ENCODE measurements at places on chromosomes 2 and 18. TPM values are rescaled to one million over a fixed set of nuclear protein-coding genes. Genes with fewer than 3 reads are reported as not detected.

DNA sequence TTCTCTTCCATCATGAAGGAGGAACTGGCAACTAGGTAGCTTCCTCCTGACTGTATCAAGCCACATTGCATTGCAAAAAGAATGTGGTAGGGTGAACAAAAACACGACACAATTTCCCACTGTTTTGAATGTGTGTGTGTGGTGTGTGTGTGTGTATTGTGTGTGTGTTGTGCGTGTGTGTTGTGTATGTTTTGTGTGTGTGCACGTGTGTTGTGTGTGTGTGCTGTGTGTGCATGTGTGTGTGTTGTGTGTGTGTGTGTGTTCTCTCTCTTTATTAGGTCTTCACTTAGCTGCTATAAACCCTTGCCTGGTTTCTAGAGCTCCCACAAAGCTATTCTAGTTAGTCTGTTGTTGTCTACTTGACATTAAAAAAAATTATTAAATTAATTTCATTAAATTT is 550.0 kb upstream of the GYPC start:
- no peak for DNase-seq

GRCh38 chr2:152835674-152836073 is 117.3 kb downstream of the ARL6IP6 start:
- DNase-seq = no peak

DNA sequence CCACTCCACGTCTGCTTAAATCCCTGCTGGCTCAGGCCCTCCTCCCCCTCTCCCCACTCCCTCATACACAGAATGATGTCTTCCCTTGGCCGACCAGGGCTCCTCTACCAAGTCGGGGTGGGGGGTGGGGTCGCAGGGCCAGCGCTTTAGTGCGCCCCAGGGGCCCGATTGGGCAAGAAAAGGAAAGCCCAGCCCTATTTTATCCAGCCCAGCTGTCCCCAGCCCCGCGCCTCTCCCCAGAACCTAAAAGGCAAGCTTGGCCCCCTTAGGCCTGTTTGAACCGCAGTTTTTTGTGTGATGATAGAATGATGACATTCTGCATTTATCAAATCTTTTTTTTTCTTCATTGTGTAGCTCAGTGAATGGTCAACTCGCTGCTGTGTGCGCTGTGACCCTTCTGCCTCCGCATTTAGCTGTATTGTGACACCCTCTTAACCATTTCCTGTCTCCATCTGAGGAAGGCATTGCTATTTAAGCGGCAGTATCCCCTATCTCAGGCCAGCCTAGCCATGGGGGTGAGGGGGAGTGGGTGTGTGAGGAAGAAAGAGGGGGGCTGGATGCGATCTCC is 231.4 kb downstream of the HAUS1 start:
- DNase-seq = no peak

- no peak for DNase-seq
Measured at GRCh38 chr2:3857576-3857975, 154.2 kb downstream of the DCDC2C start.

DNA sequence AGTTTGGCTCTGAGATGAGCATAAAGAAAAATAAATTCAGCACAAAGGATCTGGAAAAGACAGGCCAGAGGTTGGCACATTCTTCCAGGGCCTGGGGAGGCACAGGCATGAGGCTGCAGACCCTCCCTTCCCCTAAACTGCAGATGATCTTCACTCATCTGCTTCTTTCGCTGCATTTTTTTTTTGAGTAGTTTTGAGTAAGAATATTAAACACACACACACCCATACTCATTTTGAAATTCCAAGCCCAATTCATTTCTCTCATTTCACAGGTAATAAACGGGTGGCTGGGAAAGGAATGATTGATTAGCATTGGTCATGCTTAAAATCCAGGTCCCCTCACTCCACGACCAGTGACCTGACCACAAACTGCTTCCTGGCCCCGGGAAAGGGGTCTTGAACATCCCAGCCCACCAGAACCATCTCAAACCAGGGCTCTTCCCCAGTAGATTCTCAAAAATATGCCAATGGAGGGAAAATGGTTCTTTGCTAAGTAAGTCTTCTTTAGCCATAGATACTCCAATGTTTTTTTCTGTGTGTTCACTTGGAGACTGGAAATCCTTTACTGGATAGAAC is 219.6 kb downstream of the ANAPC1 start:
- DNase-seq = no peak

DNA sequence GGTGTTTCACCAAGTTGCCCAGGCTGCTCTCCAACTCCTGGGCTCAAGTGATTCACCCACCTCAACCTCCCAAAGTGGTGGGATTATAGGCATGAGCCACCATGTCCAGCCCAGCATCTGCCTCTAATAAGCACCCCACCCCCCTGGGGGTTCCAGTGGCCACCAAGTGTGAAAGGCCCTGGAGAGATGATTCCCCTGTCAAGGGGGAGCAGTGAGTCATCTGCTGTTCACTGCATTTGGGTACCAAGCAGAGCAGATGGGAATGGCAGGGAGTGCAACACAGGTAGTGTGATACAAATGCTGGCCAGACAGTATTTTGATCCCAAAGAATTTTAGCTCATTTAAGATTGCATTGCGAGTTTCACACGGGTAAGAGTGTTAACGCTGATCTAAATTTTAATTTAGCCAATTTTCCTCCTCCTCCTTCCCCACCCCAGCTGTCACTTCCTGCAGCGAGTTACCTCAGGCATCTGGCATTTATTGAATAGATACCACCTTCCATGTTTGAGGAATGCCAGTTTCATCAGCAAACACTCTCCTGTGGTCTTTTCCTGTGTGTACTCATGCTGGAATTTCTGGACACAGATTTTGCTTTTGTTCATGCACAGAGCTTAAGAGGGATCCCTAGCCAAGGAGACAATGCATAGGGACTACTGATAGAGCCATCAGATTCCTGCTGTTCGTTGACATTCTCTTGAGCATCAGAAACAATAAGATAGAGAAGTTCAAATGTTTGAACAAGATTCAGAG is 32.4 kb upstream of the NCK2 start:
- DNase-seq = peak; percentile 5

DNA sequence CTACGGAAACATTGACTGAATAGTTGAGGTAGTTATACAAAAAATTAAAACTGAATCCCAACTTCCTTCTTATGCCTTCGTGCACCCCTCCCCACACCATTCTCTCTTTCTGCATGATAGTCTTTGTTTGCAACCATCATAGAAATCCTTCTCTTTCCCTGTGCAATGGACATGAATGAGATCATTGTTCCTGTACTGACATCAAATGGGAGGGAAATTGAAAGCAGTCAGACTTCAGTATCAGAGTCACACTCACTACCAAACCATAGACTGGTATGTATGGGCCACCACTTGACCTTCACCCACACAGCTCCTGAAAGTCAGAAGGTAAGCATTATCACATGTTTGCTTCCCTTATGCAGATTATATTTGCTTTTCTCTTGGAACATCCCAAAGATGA is 782.8 kb downstream of the BCL11A start:
- DNase-seq = no peak

DNA sequence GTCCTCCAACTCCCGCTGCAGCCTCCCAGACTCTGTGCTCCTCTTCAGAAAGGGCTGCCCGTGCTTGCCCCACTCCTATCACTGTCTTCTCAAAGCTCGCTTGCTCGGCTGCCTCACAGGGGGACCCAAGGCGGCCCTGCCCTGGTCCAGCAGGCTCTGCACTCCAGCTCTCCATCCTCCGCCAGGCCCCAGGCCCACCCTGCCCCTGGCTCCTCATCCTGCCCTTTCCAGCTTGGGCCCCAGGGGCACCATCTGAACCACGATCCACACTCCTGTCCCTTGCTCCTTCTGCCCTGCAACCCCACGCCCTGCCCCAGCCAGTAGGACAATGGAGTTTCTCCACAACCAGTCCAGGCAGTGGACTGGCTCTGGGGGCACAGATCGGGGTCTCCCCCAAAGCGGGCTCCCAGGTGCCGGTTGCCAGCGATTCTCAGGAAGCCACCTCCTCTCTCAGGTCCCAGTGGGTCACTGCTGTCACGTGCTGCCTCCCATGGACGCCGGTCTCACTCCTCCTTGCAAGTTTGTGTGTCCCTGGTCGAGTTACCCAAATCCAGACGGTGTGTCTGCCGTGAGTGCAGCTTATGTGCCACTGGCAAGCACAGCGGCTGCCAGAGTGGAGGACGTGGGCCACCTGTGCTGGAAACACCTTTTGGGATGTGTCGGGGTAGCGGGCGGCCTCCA is 238.5 kb downstream of the HDAC4 start:
- DNase-seq = no peak

The CLEC4F gene
- total RNA-seq = not detected

- DNase-seq = no peak
Measured at GRCh38 chr18:34514957-34515356, 195.1 kb upstream of the DTNA start.

The CIB4 gene
- total RNA-seq = not detected

- DNase-seq = peak; percentile 54
Measured at GRCh38 chr2:99471654-99472599, 17.9 kb downstream of the REV1 start.

The ASPRV1 gene
- 0.23 TPM for total RNA-seq

- no peak for DNase-seq
Measured at GRCh38 chr2:201507725-201508124, 56.2 kb downstream of the STRADB start.

DNA sequence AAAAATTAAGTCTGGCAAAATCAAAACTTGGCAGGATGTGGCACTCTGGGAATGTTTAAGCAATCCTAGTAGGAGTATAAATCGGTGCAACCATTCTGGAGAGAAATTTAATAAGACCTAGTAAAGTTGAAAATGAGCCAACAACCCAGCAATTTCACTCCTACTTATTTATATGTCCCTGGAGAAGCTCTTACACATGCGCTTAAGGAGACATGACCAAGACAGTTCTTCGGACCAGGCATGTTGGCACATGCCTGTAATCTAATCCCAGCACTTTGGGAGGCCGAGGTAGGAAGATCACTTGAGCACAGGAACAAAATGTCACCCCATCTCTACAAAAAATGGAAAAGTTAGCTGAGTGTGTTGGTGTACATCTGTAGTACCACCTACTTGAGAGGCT is 374.6 kb upstream of the LYPD1 start:
- peak; percentile 16 for DNase-seq

GRCh38 chr2:220300806-220301205 is 673.4 kb downstream of the SLC4A3 start:
- DNase-seq = no peak
